ENCODE measurements at places on chromosomes 6 and 20.
A peak's percentile ranks its signal among the peaks of the same experiment; 100 is the strongest.

- no peak for DNase-seq
Observed at GRCh38 chr6:156977527-156978291, 200.5 kb downstream of the ARID1B start.

GRCh38 chr6:35213824-35214756 lies at the start of gene SCUBE3:
SCUBE3 (plus strand) TSS chr6:35213956; CDS start chr6:35214419, 463 bp downstream.
- DNase-seq: peak; percentile 92

DNA sequence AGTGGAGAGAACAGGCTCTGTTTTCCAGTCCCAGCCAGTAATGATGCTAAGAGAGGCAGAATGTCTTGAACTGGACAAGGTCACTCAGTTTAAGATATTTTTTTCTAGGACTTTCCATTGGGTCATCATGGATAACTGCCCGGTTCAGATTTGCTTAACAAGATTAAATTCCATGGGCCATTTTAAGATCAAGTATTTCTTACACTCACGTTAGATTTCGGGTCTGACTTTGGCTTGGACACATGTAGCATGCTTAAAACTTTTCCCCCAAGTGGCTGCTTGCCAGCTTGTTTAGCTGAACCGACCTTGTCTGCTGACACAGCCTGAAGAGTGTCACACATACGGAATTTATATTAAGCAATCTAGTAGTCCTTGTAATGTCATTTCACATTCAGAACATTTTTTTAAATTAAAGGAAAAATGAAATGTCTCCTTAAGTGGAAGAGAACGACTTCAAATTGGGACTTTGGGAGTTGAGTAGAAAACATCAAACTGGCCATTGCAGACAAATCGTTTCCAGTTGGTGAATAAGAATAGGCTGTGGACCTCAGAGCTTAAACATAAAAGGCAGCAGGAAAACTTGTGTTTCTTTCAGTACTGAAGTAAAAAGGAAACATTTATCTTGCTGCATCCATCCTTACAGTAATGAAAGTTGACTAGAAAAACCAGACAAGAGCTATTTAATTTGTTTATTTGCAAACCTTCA lies 29.0 kb downstream of the ARMC2 start:
- DNase-seq: no peak

DNA sequence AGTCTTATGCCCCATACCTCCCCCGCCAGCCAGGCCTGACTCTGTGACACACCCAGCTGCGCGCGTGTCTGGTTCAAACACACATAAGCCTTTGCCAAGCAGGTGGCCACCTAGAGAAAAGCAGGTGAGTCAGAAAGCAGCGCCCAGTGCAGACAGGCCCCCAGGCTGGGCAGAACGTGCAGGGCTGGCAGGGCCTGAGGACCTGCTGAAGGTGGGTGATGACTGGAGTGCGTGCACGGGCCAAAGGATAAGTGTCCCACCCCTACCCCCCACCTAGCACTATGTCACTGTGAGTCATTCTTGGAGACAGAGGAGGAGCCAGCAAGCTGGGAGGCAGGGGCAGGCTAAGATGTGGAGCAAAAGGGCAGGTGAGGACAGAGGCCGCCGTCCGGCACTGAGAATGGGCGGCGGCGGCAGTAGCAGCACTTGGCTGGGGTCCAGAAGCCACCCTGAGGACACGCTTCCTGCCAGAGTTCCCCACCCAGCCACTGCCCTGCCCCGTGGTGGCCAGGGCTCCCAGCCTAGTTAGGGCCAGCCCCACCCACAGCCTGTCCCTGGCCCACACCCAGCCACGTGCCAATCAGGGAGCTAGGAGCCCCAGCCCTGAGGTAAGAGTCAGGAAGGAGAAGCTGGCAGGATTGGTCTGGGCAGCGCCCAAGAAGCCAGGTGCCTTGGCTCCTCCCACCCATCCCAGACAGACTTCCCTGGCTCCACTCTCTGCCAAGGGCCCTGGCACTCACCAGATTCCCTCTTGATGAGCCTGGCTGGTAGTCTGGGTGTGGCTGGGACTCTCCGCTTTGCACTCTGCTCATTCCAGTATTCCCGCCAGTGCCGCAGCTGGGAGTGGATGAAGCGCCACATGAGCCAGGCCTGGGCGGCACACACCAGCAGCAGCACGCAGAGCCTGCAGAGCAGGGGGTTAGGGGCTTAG lies 72.7 kb downstream of the TRAM2 start:
- peak; percentile 61 for DNase-seq

- DNase-seq: peak; percentile 94
Observed at GRCh38 chr20:44651684-44652423, at the start of gene ADA. ADA (minus strand) TSS chr20:44651699; CDS start chr20:44651607, 92 bp downstream.

DNA sequence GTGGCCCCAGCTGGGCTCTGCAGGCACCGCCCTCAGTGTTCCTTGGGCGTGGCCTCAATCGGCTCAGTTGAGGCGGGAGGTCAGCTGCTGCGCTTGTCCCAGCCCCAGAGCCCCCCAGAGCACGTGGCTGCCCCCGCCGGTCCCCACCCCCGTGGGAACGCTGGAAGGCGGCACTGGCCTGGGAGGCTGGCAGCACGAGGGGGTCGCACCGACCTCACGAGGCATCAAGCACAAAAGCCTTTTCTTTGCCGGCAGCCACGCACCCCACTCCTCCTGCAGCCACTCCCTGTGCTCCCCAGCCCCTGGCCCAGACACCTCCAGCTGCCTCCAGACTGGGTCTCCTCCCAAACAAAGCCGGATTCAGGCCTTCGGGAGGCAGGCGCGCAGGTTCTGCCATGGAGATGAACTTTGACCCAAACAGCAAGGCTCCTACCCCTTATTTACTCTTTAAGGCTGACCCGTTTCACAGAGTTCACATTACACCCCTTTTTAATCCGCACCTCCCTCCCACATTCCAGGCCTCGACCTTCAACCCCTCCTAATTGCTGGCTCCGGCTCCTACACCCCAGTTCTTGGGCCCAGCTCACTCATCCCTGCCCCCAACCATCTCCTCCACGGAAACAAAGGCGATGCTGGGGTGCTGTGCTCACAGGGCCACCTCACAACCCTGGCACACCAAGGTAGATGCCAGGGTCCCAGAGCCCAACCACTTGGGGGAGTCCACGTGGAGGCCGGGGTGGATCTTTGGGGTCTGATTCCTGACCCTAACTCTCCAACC lies 111.7 kb downstream of the NOL4L start:
- DNase-seq: peak; percentile 17

DNA sequence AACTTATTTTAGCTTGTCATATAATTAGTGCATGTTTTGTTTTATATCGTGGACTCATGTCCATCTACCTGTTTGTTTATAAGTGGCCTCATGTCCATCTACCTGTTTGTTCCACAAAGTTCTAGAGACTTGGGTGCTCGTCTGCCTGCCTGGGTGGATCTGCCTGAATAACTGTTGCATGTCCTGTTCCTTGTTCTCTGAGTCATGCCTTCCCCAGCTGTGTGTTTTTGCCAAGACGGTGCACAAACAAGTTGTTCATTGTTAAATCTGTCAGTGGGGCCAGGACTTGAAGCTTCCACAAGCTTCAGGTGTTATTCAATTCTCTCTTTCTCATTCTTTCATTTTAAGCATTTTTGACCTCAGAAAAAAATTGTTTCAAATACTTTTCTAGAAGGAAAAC lies 358.0 kb upstream of the CITED2 start:
- no peak for DNase-seq

- DNase-seq: no peak
Observed at GRCh38 chr6:18293076-18293904, 29.0 kb upstream of the DEK start.

DNA sequence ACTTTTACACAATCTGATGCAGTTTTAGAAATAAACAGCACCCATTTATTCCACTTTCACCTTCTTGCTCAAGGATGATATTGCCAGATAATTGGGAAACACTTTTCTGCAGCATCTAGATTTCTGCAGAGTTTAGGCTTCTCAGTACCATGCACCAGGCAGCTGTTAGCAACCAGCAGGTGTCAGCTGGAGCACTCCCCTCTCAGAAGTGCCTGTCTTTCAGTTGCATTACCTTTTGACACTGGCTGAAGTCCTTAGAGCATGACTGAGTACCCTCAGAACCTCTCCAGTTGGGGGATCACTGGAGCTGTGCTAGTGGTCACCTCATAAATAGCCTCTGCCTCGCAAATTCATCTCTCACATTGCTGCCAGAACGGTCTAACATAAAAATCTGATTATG lies 91.2 kb downstream of the DNAH8 start:
- DNase-seq: no peak

- DNase-seq: no peak
Observed at GRCh38 chr6:134846031-134846430, 103.9 kb downstream of the ALDH8A1 start.

DNA sequence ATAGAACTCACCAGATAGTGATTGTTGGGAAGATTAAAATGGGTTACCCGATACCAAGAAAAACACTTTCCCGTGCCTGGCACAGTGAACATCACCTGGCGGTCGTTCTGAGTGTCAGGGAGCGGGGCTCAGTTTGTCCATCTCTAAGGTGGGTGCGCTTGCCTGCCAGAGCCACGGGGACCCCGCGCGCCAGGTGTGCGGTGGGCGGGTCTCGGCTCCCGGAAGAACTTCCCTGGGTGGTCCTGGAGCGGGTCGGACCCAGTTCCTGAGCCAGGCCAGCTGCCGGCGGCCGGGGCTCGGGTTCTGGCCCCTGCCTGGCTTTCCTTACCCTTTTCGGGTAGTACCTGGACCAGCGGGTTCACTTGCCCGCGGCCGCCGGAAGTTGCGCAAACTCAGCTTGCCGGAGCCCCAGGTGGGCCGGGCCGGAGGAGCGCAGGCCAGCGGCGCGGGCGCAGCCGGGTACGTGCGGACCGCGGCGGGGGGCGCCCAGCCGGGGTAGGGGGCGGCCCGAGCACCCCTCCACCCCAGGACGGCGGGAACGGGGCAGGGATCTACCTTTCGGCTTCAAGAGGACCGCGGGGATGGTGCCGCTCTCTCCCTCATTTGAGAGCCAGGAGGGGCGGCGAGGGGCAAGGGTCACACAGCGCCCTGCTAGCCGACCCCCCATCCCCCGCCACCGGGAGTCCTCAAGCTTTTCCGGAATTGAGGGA lies 7.5 kb downstream of the FAM110A start:
- DNase-seq: no peak

- no peak for DNase-seq
Observed at GRCh38 chr6:29945281-29945820, 3.0 kb downstream of the HLA-A start.

GRCh38 chr6:71375676-71376075 lies 87.1 kb downstream of the OGFRL1 start:
- DNase-seq: no peak

- no peak for DNase-seq
Observed at GRCh38 chr20:16405254-16405653, 168.0 kb downstream of the KIF16B start.

DNA sequence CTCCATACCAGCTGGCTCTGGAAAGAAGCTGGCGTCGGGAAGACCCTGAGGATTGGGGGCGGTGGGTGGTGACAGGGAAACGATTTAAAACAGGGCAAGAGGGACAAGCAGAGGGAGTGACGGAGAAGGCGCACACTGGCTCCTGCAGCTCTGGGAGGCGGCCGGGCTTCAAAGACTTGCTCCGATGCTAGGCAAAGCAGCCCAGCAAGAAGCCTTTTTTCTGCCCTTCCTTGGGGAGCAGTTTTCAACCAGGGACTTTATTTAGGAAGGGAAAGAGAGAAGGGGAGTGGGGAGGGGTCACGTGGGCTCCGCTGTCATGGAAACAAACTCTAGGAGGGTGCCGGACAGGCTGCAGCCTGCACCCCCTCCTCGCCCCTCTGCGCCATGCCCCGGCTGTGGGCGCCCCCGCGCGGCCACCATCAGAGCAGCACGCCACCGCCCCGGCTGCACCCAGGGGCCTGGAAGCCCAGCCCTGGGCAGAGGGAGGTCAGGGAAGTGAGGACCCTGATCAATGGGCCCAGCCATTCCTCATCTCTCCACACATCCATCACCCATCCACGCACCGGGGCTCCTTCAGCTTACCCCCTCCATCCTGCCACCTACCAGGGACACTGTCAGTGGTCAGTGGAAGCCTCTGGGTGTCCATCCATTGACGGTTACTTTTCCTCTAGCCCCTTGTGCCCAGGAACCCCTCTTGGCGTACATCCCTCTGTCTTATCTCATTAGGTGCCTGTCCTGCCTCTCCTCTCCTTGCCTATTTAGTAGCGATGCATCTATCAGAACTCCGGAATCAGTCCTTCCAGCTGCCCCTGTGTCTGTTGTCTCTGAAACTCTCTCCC lies 66.6 kb upstream of the CCDC167 start:
- peak; percentile 94 for DNase-seq

DNA sequence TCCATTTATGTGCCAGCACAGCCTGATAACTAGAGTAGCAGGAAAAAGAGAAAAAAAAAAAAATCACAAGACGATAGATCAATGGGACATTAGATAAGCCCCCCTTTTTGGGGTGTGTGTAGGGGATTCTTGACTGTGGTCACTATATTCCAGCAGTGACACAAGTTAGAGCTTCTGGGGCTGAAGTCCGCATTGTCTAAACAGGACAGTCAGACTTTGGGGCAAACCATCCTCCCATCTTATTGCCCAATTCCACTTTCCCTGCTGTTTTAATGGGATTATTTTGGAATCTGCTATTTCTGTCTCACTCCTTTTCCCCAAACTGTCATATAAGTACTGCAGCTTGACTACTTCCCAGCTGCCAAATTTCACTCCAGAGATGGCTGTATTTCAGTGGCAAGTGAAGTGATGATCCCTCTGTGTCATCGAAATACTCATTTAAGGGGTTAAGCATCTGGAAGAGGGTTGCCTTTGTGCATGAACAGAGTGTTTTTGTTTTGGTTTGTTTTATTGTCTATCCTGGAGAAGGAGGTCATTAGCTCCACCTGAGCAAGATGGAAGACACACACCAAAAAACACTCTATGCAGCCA lies 182.5 kb downstream of the ATXN1 start:
- no peak for DNase-seq

DNA sequence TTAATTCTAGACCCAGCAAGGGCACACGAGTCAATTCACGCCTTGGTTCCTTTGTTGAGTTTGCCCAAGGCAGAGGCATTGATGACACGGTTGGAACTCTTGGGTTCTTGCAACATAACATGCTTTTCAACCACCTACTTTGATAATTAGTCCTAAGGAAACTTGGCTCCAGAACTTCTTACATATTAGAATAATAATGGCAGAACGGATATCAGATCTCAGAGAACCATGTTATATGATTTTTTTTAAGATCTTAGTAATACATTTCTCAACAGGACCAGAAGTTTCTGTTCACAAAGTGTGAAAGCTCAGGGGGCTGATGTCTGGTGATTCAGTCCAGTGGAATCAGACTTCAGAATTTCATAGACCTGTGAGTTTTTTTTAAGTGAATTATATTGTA lies 19.2 kb downstream of the SPTLC3 start:
- no peak for DNase-seq
